Stimulated activated CD8-positive, alpha-beta memory T cell treated with anti-CD3 and anti-CD28 coated beads, Interleukin-2, amount 100 ng/mL, for 1 hour (primary cell): ENCODE measurements at places on chromosomes 1 and 21.
A peak's percentile ranks its signal among the peaks of the same experiment; 100 is the strongest.

DNA sequence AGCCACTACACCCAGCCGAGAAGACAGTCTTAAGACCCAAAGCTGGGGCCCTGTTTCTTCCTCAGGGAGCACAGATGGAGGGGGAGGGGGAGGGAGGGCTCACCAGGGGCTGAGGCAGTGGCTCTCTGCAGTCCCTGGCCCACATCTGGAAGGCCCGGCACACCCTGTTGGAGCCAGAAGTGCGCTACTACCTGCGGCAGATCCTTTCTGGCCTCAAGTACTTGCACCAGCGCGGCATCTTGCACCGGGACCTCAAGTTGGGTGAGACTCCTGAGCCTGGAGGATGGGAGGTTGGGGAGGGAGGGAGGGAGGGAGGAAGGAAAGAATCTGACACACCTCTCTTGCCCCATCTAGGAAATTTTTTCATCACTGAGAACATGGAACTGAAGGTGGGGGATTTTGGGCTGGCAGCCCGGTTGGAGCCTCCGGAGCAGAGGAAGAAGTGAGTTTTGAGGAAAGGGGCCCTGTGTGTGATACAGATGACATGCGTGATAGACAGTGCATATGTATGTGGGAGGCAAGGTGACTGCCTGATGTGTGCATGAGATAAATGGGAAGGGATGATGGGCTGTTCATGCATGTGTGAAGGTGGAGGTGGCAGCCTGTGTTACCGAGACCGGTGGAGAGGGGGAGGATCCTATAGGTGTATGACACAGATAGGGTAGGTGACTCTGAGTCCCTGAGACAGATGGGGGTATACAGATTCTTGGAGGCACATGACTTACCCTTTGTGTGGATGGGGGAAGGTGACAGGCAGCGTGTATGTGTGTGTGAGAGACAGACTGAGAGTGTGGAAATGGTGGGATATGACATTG is 1.5 kb downstream of the PLK3 start:
- DNase-seq, result no peak

GRCh38 chr1:240310226-240310925 is 218.7 kb downstream of the FMN2 start:
- no peak for DNase-seq

DNA sequence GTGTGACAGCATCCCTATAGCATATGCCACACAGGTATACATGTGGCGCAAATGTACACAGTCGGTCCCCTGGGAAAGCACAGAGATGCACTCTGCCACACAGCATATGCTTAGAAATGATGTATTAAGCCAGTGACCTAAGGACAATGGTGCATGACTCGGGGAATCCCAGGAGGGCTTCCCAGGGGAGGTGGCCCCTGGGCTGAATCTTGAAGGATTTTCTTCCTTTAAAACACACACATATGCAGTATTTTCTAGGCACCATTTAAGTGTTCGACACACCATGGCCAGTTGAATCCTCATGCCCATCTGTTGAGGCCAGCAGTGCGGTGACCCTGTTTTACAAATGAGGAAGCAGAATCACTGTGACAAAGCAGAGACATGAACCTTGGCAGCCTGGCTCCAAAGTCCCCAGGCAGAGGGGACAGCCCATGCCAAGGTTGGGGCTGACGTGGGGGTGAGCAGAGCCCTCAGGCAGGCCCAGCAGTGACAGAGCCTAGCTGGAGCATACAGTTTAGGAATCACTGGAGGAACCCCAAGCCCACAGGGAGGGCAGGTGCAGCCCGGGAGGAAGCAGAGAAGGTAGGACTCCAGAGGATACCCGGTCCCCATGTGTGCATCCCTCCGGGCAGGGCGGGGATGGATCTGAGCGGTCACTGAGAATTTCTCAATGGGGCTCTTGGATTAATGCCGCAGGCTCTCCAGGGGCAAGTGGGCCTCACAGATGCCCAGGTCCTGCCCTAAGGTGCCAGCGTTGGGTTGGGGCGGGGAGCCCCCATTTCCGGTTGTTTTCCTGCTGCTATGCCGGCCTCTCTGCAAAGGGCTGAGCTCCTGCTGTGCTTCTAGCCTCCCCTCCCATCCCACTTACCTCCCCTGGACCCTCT is 28.4 kb downstream of the WNT3A start:
- DNase-seq, result no peak

DNA sequence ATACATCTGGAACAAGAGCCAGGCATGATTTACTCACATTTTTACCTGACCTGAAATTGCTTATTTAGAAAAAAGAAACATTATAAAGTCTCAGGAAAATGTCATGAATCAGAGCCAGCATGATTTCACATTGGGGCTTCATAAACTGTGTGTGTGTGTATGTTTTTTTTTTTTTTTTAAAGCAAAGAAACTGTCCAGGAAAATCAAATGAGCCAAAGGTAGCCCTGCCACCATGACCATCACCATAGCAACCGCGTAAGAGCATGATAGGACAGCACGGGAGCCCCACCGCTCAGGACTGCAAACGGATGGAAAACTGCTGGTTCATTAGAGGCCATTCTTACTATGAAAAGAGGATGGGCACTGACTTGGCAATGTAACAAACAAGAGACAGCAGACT is 139.2 kb downstream of the NTMT2 start:
- DNase-seq, result no peak

GRCh38 chr1:248862998-248863881 is 4.4 kb upstream of the ZNF692 start:
- peak; percentile 70 for DNase-seq

GRCh38 chr21:45152265-45152746 is 77.9 kb downstream of the ADARB1 start:
- DNase-seq, result peak; percentile 53

DNA sequence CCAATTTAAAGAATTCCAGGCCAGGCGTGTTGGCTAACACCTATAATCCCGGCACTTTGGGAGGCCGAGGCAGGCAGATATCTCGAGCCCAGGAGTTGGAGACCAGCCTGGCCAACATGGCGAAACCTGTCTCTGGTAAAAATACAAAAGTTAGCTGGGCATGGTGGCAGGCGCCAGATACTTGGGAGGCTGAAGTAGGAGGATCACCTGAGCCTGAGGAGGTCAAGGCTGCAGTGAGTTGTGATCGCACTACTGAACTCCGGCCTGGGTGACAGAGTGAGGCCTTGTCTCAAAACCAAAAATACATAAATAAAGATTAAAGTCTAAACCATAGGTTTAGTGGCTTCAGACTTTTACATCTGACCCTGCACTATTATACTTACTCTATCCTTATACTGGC is 32.4 kb downstream of the BTG3 start:
- no peak for DNase-seq

DNA sequence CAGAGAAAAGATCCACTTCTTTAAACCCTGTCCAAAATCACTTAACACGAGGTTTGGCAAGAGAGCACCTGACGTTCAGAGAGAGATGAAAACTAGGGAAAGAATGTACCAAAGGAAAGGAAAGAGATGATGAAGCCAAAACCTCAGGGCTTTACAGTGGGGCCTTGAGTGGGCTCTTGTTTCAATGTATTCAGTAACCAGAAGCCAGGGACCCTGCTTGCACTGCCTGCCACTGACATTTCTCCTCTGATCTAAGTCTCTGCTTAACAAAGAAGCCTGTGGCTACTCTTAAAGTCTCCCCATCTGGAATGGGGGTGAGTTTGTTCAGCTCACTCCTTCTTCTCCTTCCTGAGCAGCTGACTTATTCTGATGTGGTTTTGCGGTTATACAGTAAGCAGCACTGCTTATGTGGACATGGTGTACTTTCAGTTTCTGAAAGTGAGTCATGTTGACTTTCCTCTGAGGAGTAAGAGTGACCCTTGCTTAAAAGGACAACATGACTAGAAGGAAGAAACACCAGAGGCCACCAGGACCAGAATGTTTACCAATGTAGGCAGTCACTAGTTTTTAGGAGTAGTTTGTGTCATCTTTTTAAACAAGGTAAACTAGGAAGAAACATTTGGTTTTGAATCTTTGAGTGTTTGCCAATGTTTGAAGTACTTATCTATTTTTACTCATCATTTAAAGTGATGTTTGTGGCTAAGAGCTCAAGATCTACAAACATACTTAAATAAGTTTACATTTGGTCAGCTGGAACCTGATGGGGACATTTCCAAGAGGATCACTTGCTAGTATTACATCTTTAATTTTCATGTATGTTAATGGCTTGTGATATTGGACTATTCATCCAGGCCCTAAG is 87.4 kb downstream of the FASLG start:
- no peak for DNase-seq

GRCh38 chr21:44872323-44872648 is 1.2 kb downstream of the PTTG1IP start:
- no peak for DNase-seq

GRCh38 chr1:16334655-16335340 is 17.5 kb downstream of the FBXO42 start:
- no peak for DNase-seq

- no peak for DNase-seq
Observed at GRCh38 chr1:42721926-42722325, 18.1 kb downstream of the CLDN19 start.

DNA sequence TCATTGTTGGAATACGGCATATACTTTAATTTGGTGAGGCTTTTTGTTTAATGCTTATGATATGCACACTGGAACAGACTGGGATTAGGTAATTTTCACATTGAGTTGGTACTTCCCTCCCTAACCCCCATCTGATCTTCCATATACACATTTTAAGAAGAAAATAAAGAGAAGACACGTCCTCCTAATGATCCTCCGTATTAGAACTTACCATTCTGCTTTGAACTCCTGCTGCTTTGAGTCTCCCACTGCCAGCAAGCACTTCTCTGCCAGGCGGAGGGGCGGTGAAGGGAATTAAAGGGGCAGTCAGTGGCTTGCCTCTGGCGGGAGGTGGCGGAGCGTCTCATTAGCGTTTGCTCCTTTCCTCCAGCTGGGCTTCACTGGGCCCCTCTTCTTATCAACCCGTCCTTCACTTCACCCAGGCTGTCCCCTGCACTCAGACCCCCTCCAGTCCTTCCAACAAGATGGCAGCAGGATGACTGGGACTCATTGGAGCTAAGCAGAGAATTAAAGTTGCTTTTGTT is 433.4 kb downstream of the KIF26B start:
- DNase-seq, result no peak

GRCh38 chr1:155342842-155343241 is 22.1 kb downstream of the RUSC1 start:
- no peak for DNase-seq

- no peak for DNase-seq
Observed at GRCh38 chr1:21174654-21175323, 1.9 kb downstream of the EIF4G3 start.

- DNase-seq, result no peak
Observed at GRCh38 chr21:15826147-15826780, 96.5 kb downstream of the USP25 start.

DNA sequence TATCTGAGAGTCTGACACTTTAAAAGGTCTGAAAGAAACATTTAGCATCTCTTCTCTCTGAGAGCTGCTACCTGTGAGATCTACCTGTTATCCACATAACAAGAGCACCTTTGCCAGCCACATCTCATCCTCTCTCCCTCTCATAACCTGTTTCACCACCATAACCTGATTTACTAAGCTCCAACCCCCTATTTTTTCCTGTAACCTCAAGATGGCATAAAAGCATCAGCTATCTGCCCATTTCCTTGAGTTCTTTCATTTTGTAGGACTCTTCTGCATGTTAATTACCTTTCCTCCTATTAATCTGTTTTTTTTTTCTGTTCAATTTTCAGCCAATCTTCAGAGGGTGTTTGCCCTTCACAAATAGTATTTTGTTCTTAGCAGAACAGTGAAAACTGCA is 136.5 kb upstream of the KCNK1 start:
- no peak for DNase-seq

GRCh38 chr1:1540090-1540817 is at the start of gene TMEM240:
Gene TMEM240 (minus strand): TSS chr1:1540624. CDS start chr1:1540346, 278 bp downstream.
- no peak for DNase-seq

GRCh38 chr1:228273720-228274451 is 66.0 kb downstream of the OBSCN start:
- DNase-seq, result no peak

GRCh38 chr1:173364827-173365226 is 112.3 kb upstream of the PRDX6 start:
- no peak for DNase-seq
